Stimulated activated CD8-positive, alpha-beta memory T cell treated with anti-CD3 and anti-CD28 coated beads, Interleukin-2, amount 100 ng/mL, for 1 hour (primary cell): ENCODE measurements at places on chromosomes 5 and 9.

DNA sequence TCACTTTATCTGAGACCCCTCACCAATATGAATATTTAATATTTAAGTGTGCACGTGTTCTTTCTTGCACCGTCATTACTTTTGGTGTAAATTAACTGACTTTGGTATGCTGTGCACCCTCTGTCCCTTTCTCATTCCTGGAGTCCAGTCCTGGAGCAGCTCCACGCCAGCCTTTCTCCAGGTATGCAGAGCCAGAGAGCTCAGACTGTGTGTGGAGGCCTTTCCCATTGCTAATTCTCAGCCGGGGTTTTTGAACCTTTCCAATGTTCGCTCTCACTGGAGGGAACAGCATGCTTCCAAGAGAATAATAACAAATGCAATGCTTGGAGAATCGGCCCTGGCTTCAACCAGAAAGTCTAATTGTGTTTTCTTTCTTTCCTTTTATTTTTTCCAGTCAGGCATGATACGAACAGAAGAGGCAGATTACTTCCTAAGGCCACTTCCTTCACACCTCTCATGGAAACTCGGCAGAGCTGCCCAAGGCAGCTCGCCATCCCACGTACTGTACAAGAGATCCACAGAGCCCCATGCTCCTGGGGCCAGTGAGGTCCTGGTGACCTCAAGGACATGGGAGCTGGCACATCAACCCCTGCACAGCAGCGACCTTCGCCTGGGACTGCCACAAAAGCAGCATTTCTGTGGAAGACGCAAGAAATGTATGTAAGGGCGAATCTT lies 41.7 kb downstream of the ADAMTS16 start:
- no peak for DNase-seq

DNA sequence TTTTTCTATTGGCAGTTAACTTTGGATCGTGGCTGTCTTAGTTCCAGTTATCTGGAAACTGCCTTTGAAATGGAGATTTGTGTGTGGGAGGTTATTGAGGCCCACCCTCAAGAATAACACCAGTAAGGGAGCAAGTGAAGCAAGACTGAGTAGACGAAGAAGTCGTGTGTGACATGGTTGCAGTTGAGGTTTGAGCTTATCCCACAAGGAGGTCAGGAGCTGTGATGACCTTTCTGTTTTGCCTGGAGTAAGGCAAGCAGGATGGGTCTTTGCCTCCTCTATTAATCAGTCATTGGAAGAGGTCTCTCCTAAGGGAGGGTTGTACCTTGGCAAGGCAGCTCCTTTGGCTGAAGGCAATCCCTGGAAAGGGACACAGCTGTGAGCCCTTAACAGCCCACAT lies 49.6 kb upstream of the CTXN3 start:
- no peak for DNase-seq

DNA sequence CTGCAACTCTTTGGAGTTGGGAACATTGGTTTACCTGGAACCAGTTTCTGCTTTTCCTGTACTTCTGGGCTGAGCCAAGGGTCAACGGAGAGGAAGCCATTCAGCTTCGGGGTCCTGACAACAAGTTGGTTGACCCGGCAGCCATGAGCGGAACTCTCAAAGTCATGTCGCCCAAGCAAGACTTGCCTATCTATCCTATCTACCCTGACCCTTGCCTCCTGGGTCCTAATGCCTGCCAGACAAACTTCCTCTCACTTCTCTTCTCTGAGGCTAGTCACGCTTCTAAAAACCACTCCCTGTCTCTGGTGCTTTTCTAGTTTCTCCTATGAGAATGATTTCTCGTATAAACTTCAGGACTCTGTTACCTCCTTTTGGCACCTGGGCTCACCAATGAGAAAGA lies 44.7 kb upstream of the CRHBP start:
- no peak for DNase-seq

DNA sequence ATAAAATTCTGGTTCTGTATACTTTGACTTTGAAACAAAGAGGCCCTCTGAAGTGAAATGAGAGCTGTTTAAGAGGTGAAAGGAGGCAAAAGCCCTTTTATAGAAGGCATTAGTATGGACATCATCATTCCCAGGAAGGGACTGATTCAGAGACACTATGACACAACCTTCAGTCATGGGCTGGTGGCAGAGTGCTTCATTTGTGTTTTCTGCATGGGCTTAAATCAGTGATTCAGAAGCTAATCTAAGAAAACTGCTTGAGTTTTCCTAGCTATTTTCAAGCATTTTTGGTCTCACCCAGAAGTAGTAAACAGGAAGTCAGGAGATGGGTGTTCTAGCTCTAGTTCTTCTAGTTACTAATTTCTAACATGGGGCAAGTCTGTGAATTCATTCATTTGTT lies 288.9 kb downstream of the TRPM3 start:
- no peak for DNase-seq

DNA sequence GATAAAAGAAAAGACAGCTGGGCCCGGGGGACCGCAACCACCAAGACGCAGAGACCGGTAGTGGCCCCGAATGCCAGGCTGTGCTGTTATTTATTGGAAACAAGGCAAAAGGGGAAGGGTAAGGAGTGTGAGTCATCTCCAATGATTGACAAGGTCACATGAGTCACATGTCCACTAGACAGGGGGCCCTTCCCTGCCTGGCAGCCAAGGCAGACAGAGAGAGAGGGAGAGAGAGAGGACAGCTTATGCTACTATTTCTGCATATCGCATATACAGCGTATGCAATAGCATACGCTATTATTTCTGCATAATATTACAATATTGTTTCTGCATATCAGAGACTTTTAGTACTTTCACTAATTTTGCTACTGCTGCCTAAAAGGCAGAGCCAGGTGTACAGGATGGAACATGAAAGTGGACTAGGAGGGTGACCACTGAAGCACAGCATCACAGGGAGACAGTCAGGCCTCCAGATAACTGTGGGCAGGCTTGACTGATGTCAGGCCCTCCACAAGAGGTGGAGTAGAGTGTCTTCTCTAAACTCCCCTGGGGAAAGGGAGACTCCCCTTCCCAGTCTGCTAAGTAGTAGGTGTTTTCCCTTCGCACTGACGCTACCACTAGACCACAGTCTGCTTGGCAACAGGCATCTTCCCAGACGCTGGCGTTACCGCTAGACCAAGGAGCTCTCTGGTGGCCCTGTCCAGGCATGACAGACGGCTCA lies 50.3 kb downstream of the RFX3 start:
- DNase-seq: no peak

GRCh38 chr5:125054146-125054545 lies 307.7 kb upstream of the ZNF608 start:
- DNase-seq: no peak

GRCh38 chr9:93259490-93260262 lies 75.7 kb downstream of the WNK2 start:
- no peak for DNase-seq

DNA sequence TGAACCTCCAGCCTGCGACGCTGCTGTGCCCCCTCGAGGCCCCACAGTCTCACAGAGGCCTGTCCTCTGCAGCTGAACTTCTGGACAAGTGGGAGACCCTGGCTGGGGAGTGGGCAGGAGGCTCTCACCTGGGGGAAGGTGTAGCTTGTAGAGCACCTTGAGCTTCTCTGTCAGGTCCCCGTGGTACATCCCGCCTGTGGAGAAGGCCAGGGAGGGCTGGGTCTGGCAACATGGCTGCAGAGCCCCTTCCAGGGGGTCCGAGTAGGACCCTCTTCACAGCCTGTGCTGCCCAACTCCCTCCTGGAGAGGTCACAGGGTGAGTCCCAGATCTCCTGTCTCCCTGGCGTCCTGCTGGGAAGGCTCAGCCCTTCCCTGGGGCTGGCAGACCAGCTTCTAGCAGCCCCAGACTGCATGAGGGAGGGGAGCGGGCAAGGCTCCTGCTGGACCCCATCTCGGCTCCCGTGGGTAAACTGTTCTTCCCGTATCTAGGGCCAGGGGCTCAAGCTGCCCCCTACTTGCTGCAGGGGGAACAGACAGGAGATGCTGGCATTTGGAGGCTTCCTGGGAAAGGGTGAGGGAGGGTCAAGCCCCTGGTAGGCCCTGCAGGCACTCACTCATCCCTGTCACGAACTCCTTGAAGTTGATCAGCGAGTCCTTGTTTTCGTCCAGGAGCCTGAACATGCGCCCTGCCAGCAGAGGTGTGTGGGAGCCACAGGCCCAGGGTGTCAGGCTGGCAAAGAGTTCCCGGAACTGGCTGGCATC lies 11.2 kb upstream of the MRNIP start:
- no peak for DNase-seq

GRCh38 chr9:86902586-86902985 lies 44.7 kb downstream of the GAS1 start:
- DNase-seq: no peak

GRCh38 chr5:10826971-10827370 lies 65.9 kb upstream of the DAP start:
- no peak for DNase-seq

GRCh38 chr5:54753034-54753433 lies 232.4 kb downstream of the ESM1 start:
- no peak for DNase-seq

DNA sequence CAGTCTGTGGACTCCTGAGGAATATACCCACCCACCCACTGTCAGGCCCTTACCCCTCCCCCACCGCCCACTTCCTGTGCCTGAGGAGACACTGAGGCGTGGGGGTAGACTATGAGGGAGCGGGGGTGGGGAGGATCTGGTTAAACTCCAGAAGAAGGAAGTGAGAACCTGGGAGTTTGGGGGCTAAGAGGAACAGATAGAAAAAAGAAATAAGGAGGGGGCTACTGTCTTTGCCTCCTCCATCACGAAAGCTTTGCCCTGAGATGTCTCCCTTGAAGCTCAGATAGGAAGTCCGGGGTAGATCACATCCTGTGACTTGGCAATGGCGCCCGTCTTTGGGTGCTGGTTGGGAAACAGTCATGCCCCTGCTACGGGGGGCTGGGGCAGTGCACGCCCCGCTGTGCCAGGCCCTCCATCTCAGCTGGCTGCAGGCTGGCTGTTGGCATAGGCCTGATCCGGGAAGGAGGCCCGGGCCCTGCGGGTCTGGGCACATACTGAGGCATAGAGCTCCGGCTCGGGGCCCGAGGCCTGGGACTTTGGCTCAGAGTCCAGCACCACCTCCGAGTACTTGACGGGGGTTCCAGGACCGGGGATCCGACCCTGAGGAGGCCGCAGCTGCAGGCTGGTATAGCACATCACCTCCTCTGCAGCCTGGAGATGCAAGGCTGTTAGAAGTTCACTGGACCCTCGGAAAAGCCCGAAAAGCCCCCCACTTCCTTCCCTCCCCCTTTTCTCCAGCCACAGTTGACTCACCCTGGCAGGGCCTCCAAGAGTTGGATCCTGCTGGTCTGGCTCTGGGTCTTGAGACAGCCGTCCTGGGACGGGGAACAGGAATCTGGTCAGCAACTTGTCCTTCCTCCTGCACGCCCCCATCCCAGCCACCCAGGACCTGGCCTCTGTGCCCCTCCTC lies 1.0 kb downstream of the SIT1 start:
- no peak for DNase-seq

GRCh38 chr9:108272349-108272899 lies 583.4 kb downstream of the ACTL7B start:
- no peak for DNase-seq

- DNase-seq: no peak
Observed at GRCh38 chr5:157283434-157283833, 17.5 kb downstream of the CYFIP2 start.

DNA sequence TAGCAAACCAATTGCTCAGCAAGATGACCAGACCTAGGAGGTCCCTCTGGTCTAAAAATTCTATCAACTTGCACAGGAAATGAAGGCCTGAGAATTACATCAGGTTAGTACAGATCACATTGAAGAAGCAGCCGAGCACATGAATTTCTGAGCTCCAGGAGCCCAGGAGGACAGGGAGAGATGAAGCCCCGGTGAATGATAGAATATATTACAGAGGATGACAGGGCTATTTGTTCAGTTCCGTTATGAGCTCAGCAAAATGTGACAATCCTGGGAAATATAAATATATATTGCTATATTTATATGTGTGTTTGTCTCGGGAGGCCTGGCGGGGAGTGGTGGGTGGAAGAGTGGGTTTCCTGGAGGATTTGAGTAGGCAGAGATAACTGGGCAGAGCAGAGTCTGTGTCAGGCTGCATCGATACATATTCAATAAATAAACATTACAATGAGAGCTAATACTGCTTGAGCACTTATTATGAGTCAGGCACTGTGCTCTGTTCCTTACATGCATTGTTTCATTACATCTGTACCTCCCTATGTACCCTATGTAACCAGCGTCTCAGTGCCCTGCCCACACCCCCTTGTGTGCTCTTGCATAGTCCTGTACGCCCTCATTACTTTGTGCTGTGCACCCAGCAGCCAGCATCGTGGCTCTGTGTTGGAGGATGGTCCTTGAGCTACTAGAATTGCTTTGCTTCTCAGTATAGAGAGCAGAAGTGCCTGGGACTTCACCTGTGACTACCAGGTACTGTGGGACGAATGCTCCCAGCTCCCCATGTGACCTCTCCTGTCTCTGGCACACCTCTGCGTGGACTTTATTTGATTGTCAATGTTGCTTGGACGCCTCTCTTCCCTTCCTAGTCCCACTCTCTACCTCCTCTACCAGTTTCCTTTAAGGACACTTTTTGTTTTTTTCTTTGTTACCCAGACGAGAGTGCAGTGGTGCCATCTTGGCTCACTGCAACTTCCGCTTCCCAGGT lies 58.1 kb upstream of the KLF9 start:
- no peak for DNase-seq

GRCh38 chr9:5651246-5651645 lies 22.3 kb downstream of the RIC1 start:
- no peak for DNase-seq

DNA sequence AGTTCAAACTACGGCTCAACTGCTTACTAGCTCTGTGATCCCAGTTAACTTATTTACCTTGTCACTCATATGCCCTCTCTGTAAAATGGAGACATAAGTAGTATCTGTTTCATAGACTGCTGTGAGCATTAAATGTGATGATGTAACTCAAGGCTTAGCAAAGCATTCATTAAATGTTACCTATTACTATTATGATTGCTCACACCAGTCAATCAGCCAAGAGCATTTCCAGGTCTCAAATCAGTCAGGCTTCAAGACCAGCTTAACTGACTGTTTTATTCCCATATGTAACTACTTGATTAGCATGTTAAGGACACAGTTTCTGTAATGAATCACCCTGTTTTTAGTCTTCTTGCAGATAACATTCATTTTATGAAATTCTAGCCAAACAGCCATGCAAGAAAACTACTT lies 413.3 kb downstream of the MLLT3 start:
- no peak for DNase-seq

DNA sequence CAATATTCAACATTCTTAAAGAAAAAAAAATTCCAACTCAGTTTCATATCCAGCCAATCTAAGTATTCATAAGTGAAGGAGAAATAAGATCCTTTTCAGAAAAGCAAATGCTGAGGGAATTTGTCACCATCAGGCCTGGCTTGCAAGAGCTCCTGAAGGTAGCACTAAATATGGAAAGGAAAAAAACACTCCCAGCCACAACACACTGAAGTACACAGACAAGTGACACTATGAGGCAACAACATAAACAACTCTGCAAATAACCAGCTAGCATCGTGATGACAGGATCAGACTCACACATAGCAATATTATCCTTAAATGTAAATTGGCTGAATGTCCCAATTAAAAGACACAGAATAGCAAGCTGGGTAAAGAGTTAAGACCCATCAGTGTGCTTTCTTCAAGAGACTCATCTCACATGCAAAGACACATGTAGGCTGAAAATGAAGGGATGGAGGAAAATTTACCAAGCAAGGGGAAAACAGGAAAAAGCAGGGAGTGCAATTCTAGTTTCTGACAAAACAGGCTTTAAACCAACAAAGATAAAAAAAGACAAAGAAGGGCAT lies 33.1 kb downstream of the ANKRD33B start:
- DNase-seq: no peak
